ENCODE measurements at places on chromosomes 5 and 9.

GRCh38 chr5:175554296-175554695, 75.9 kb downstream of the SFXN1 start:
- DNase-seq = no peak

DNA sequence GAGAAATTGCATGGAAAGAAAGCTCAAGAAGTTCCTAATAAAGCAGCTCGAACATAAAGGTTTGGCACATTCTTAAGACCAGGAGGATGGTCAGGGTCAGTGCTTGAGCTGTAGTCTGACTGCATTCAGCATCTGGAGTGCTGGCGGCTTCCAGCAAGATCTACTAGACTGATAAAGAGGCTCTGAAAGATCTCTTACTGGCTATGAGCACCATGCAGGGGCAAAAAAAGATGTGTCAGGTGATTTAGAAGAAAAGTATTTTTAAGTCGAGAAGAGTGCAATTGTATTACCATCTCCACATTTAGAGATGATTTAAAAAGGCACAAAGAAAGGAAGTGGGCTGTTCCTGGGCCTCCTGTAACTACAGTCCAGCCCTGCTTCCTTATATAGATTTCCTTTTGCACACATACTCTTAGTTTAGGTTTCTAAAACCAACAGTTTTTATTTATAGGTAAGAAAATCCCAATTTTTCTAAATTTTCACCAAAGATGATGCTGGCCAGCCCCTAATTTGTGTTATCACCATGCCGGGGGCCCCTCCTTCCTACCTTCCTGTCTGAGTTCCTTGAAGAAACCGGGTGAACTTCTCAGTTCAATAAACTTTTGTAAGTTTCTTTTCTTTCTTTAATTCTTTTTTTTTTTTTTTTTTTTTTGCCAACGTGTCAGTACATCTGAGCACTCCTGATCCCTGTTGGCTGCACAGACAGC, 65.9 kb upstream of the PLPP1 start:
- DNase-seq = peak; percentile 3

DNA sequence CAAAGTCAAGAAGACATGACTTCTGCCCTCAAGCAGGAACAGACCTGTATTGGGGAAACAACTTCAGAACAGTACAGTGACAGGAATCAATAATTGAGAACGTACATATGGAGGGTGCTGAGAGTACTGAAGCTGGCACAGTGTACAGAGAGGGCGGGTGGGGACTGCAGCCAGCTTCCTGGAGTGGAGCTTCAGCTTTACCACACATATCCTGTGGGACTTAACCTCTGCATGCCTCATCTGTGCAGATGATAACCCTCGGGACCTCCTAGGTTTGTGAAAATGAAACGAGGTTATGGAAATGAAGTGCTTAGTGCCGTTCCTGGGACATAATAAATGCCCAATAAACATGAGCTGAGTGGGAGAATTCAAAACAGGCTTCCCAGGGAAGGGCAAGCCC, 22.1 kb upstream of the RARS1 start:
- DNase-seq = no peak

DNA sequence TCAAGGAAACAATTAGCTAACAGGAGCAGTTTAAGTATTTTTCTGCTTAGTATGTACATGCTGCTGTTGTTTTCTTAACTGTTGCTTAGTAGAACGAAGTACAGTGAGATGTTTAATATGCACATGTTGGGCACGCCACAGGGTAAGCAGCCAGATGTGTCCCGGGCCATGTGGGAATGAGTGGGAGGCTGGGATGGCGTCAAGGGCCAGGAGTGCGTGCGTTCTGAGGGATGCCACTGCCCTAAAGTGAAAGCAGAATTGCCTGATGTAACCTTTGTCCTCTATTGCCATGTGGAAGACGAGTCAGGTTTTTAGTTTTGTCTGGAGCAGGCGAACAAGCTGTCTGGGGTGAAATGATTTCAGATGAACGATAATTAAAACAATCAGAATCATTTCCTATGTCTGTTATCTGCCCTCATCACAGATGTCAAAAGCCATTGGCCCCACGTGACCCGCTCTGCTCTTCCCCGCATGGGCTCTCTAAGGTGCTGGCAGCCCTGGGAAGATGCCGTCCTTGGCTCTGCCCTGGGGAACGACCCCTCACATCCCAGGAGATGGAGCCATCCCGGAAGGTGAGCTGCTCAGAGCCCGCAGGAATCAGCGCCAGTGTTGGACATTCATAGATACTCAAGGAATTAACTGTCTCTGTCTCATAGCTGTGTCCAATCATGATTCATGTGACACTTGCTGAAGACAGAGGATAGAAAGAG, 356.6 kb upstream of the IRX4 start:
- DNase-seq = no peak

DNA sequence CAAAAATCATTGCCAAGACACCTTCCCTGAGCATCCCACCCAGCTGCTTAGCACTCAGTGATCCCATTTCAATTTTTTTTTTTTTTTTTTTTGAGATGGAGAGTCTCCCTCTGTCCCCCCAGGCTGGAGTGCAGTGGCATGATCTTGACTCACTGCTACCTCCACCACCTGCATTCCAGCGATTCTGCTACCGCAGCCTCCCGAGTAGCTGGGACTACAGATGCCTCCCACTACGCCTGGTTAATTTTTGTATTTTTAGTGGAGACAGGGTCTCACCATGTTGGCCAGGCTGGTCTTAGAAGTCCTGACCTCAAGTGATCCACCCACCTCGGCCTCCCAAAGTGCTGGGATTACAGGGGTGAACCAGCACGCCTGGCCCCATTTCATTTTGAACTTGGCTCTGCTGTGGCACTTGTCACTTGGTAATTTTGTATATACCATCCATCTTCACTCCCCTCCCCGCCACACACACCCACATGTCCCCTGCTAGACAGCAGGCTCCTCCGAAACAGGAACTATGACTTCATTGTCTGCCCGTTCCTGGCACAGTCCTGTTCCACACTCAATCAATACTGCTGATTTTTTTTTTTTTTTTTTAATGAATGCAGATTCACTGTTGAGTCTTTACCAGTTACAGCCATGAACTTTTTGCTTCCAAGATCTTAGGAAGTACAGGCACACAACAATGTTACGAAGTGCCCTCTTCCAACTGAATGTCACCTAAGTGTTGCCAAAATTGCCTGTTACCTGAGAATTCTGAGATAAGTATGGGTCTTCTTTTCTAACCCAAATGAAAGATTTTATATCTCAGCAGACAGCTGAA, 17.3 kb upstream of the ZBTB34 start:
- no peak for DNase-seq

DNA sequence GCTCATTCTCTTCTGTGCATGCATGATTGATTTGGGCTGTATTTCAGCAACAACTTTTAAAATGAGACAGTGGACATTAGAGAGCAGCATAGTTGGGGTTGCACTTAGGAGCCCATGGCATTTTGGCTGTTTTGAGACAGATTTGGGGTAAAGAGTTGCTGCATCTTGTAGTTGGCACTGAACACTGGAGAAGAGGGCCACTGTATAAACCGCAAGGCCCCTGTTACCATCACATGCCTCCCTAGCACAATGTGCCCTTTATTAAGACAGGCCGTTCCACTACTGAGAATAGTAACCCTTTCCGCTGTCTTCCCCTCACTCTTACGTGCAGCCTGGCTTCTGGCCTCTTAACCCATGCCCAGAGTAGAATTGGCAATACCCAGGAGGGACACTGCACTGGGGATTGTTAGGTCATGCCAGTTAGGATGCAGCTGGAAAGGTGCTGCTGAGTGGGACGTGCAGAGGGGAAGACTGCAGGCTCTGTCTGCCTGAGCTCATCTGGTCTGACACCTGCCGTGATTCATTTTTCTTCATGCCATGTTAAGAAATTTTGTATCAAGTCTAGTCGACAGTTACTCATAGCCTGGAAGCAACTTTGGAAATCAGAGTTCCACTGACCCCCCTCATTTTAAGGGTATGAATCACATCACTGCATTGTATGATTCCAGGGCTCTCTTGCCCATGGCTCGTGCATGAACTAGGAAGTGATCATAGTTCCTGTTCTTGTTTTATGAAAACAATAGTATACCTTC, 146.9 kb upstream of the DMRT1 start:
- no peak for DNase-seq

GRCh38 chr9:27033815-27034403, 28.4 kb upstream of the LRRC19 start:
- peak; percentile 25 for DNase-seq

DNA sequence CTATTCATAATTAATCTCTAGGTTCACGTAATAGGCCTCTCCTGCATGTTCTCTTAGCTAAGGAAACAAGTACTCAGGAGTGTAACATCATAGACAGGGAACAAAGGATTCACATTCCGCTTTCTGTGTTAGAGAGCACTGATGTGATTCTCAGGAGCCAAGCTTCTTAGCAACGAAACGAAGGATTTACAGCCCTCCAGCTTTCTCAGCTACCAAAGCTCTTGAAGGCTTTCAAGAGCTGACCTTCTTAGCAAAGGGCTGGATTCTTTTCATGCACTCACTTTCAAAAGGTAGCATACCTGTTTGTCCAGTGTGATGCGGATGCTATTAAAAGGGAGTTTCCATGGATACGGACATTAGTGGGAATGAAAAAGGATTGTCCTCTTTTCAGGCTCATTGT, 107.4 kb downstream of the TUSC1 start:
- no peak for DNase-seq

DNA sequence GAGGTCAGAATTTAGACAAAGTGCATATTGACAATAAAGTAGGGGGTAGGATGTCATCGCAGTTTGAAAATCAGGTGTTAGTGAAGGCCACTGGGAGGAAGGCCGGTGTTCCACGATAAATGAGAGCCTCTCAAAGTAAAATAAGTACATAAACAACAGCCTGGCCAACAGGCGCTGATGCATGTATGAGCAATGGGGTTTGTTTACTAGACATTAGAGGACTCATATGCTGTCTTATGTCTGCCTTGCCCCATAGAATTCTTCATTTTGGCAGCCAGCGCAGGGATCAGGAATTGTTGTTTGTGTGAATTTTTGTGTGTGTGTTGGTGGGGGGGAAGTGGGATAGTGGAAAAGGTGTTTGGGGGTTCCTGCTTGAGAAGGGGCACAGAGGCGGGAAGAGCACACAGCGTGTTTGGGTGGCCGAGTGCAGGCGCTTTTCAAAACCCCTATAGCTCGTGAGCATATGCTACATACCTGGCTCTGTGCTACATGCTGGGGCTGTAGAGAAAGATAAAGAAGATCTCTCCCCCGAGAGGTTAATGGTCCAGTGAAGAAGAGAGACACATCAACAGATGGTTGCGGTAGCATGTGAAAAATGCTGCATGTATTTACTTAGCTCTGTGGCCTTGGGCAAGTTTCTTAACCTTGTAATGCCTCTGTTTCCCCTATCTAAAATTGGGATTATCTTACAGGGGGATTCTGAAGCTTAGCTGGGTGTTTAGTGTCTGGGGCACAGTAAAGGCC, 11.5 kb downstream of the SNX30 start:
- DNase-seq = no peak

GRCh38 chr5:156942064-156942463, 21.0 kb downstream of the TIMD4 start:
- DNase-seq = no peak

- no peak for DNase-seq
Observed at GRCh38 chr5:33530183-33531036, 89.6 kb downstream of the TARS1 start.

DNA sequence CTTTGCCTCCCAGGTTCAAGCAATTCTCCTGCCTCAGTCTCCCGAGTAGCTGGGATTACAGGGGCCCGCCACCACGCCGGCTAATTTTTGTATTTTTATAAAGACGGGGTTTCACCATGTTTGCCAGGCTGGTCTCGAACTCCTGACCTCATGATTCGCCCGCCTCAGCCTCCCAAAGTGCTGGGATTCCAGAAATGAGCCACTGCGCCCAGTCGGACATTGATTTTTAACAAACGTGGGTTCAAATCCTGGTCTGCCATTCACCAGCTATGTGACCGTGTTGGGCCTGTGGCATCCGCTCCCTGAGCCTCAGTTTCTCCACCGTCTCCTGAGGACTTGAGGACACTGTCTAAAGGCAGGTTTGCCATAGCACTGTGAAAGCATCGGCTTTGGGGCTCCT, 41.8 kb upstream of the NEK6 start:
- DNase-seq = no peak

DNA sequence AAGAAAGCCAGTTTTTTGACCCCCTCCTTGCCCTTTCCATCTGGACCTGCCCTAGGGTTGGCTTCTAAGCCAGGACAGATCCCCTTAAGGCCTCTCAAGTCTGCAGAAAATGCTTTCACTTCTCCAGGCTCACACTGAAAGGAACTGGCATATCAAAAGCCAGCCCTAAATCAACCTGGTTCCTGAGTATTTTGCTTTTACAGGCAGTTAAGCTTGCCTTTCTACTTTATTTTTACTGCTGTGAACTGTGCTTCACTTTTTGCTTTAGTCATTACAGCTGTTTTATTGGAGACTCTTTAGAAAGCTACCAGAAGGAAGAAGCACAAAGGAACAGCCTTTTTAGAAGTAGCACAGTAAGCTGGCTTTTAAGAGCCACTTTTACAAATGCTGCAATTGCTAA, 5.0 kb downstream of the TARS1 start:
- DNase-seq = no peak

DNA sequence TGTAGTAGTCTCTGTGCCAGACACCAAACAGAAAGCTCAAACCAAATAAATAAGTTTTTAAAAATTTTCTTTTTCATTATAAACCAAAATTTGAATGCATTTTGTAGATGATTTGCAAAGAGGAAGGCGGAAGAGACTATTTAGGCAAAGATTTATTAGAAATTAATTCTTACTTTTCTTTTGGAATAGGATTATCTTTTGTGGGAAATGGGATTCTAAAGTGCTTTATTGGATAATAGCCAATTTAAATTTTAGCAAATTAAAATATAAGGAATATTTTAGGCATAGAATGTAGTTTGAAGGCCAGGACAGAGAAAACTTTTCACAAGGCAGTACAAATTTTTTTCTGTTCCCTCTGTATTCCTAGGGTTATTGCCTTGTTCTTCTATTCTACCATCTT, 311.4 kb upstream of the ITGA1 start:
- no peak for DNase-seq

- no peak for DNase-seq
Observed at GRCh38 chr5:106085556-106085955, 1585.2 kb downstream of the EFNA5 start.

- no peak for DNase-seq
Observed at GRCh38 chr5:122390154-122390553, 78.1 kb downstream of the SNCAIP start.

DNA sequence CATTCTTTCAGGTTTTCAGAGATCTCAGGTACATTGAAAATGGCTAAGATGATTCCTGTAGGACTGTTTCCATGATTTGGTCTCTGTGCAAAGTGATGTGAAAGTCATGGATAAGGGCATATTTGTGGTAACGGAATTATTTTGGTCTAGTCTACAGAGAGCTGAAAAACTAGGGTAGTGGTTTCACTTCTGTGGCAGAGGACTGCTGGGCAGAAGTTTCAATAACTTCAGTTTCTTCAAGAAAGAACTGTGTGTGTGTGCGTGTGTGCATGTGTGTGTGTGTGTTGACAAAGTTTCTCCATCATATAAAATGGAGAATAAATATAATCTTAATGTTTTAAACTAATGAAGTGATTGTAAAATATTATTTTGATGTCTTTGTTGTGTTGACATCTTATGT, 4.3 kb downstream of the CNOT8 start:
- no peak for DNase-seq

GRCh38 chr5:113806250-113806649, 292.8 kb downstream of the YTHDC2 start:
- no peak for DNase-seq
